ENCODE measurements at places on chromosomes 5 and 9. TPM values are rescaled to one million over a fixed set of nuclear protein-coding genes. Genes with fewer than 3 reads are reported as not detected.

DNA sequence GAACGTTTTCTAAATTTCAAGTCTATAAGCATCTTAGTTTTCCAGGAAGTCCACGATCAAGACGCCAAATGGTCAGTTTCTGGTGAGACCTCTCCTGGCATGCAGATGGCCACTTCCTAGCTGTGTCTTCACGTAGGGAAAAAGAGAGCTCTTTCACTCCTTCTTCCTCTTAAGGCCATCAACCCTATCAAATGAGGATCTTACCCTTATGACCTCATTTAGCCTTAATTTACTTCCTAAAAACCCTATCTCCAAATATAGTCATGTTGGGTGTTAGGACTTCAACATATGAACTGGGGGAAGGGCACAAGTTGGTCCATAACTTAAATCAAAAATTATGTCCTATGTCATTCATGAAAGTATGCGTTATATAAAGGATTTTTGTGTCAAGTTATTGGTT, 229.5 kb downstream of the ARL15 start:
- no peak for DNase-seq

GRCh38 chr9:136531186-136531903, 14.5 kb downstream of the NOTCH1 start:
- no peak for DNase-seq

- DNase-seq = no peak
Measured at GRCh38 chr5:152104211-152104610, 179.6 kb upstream of the GLRA1 start.

DNA sequence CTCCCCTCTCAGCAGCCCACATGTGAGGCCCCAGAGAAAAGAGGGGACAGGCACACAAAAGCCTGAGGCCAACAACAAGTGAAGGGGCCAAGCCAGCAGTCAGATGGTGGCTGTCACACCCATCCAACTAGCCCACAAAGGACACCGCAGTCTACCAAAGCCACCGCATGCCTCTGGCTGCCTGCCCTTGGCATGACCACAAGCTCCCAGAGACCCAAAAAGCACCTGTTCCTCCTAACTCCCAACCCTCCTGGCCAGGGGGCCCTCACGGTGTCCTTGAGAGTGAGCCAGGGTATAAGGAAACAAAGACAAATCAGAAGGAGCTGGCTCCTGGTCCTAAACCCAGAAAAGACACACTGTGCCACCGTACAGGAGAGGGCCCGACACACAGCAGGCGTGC, 77.8 kb upstream of the LRRTM2 start:
- no peak for DNase-seq

DNA sequence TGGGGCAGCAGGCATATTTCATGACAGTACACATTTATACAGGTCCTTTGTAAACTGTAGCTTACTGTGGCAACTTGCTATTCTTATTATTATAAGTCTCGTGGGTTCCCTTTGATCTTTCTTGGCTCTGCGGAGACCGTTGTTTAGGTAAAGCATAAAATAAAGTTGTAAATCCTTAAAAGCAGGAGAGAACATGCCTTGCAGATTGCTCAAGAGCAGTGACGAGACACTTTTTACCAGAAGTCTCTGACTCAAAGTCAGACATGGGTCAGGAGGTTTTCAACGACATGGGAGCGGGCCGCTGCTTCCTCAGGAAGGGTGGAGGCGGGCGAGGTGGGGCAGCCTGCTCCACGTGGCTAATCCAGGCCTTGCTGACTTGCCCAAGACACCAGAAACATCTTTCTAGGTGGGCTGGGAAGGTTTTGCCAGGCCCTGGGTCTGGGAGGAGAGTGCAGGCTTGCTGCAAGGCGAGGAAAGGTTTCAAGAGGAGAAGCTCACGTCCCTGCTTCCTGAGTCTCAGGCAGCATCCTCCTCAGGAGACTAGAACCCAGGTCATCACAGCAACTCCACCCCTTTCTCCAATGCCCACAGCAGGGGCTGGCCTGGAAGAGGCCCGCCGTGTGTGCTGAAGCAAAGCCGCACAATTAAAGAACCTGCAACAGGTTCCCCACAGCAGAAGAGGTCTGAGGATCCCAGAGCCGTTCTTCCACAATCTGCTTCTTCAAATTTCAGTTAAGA, 6.5 kb downstream of the TBC1D2 start:
- DNase-seq = no peak

GRCh38 chr5:115374057-115374775, 77.8 kb upstream of the CCDC112 start:
- DNase-seq = no peak

- no peak for DNase-seq
Measured at GRCh38 chr9:2023532-2023931, 8.4 kb downstream of the SMARCA2 start.

DNA sequence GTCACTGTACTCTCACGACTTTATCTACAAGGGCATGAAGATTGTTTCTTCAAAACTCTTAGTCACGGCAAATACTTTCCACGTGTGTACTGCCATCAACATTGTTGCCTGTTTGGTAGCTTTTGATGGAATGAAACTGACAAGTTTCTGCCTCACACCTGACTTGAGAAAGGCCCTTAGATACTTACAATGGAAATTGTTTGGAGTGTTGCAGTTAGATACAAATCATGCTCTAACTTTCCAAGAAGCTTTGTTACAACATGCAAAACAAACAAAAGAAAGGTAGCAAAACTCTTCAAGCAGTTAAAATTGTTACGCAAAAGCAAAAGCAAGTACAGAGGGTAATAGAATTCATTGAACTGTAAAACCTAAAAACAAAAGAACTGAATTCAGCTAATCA, 91.1 kb upstream of the TLE4 start:
- no peak for DNase-seq

- DNase-seq = no peak
Measured at GRCh38 chr5:124654418-124654817, 92.0 kb downstream of the ZNF608 start.

- DNase-seq = no peak
Measured at GRCh38 chr5:125411744-125412560, 665.5 kb upstream of the ZNF608 start.

DNA sequence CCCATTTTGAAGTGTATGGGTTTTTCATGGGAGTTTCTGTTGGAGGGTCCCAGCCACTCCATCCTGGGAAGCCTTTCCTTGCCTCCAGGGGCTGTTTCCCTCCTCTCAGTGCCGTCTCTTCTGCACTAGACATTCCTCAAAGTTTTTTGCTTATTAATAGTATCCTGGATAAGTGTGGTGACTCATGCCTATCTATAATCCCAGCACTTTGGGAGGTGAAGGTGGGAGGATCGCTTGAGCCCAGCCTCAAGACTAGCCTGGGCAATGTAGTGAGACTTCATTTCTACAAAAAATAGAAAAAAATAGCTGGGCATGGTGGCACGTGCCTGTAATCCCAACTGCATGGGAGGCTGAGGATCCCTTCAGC, 43.1 kb downstream of the RALGPS1 start:
- DNase-seq = no peak

DNA sequence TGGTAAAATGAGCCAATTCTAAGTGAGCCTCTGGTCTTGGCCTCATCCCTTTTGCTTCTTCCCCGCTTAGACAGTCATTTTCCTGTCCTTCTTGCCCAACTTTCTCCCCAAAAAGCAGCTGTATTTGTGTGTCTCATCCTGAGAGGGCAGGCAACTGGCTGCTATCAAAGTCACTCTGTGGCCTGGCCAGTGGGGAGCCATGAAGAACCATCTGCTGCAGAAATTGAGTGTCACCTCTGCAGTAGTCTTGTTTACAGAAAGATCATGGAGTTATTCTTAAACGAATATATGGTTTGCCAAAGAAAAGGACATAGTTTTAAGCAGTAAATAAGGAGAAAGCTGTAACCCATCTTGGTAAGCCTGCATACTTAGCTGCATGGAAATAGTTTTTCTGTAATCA, 233.6 kb upstream of the ELAVL2 start:
- no peak for DNase-seq

DNA sequence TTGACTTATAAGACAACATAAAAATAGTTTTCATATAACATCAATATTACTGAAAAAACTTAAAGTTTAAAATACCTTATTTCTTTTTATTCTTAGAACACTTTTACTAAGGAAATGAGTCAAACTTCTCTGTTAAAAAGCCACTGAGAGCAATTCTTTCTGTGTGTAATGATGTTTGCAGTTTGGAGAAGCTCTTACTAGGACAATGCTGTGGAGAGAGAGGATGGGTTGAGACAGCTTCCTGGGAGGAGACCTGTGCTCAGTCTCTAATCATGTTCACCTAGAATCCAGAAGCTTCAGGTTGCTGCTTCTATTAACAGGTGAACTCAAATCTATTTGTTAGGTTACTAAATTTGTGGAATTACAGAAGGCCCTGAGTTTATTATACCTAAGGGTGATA, 198.5 kb downstream of the DNAH5 start:
- DNase-seq = no peak

DNA sequence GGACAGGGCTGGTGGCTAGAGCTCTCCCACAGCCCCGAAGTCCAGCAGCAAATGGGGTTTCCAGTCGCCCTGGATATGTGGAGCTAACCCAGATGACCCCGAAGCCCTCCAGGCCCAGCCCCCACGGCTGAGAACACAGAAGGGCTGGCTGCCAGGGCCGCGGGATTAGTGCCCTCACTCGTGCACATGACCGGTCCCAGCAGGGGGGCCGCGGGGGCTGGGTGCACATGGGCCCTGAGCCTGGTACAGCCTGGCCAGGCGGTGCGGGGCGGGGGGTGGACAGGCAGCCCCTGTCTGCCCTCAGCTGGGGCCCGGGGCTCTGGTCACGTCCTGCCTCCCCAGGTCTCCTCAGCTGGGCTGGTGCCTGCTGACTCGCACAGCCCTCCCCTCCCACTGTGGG, 5.9 kb downstream of the SSNA1 start:
- no peak for DNase-seq

DNA sequence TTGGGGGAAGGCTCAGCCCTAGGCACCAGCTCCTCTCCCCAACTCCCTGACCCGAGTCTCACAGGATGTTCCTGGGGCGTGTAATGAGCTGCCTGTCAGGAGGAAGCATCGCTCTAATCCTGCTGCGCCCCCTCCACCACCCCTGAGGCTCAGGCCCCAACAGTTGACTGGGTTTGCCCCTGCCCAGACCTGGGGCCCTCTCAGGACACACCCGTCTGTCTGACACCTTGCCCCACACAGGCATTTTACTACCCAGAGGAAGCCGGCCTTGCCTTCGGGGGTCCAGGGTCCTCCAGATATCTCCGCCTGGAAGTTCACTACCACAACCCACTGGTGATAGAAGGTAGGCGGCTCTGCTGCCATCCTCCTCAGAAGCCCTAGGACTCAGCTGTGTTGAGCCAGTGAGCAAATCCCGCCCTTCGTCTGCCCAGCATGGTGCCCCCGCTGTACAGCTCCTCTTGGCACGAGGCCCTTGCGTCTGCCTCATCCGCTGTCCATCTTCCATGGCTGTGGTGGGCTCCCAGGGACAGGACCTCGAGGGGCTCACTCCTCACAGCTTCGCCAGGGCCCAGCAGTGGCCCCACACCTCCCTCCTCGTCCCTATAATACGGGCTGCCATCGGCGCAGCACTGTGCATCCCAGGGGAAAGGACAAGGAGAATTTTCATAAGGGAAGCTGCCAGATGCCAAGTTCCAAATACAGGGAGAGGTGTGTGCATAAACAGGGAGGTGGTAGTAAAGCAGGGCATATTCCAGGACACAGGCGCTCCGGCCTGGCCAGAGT, 8.0 kb downstream of the DBH start:
- DNase-seq = no peak

- DNase-seq = no peak
Measured at GRCh38 chr5:37543216-37543615, 164.1 kb downstream of the WDR70 start.

- DNase-seq = no peak
Measured at GRCh38 chr9:35277628-35278359, 116.0 kb downstream of the UNC13B start.

- peak; percentile 67 for DNase-seq
Measured at GRCh38 chr9:37747271-37747753, 6.3 kb upstream of the TRMT10B start.

GRCh38 chr5:93741136-93741811, at the start of gene POU5F2:
Gene POU5F2 (minus strand): TSS chr5:93741600. CDS start chr5:93741563, 37 bp downstream.
- no peak for DNase-seq

GRCh38 chr5:122093415-122094180, 15.5 kb upstream of the LOX start:
- no peak for DNase-seq

DNA sequence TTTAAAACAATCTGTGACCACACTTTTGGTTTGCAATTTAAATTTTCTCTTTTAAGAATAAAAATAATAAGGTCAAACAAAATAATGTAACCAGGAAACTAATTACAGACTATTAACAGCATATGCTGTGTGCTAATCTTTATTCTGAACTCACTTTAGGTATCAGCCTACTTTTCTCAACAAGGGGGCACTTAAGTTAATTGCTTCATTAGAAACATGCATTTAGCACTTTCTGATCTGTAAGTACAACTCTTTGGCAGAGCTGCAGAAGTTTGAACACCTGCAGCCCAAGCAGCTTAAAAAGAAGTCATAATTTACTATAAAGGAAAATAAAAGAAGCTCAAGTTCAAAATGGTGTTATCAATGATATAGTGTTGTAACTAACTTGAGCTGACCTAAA, 21.7 kb downstream of the XRCC4 start:
- DNase-seq = no peak

- no peak for DNase-seq
Measured at GRCh38 chr9:79592726-79593493, 21.1 kb downstream of the TLE4 start.

- no peak for DNase-seq
Measured at GRCh38 chr9:84811072-84811750, 141.7 kb downstream of the NTRK2 start.

- DNase-seq = no peak
Measured at GRCh38 chr9:33082128-33082527, 5.7 kb upstream of the SMU1 start.

DNA sequence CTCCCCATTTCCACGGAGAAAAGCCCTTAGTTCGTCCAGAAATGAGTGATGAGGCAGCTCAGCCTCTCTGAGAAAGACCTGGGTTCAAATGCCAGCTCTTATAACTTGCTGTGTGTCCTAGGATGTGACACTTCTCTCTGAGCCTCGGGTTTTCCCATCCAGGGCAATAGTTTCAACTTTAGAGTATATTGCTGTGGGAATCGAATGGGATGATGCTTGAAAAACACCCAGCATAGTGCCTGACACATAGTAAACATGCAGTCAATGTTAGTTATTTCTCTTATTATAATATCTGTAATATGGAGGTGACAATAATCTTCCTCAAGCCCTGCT, 430 bp upstream of the MAPKAP1 start:
- no peak for DNase-seq

DNA sequence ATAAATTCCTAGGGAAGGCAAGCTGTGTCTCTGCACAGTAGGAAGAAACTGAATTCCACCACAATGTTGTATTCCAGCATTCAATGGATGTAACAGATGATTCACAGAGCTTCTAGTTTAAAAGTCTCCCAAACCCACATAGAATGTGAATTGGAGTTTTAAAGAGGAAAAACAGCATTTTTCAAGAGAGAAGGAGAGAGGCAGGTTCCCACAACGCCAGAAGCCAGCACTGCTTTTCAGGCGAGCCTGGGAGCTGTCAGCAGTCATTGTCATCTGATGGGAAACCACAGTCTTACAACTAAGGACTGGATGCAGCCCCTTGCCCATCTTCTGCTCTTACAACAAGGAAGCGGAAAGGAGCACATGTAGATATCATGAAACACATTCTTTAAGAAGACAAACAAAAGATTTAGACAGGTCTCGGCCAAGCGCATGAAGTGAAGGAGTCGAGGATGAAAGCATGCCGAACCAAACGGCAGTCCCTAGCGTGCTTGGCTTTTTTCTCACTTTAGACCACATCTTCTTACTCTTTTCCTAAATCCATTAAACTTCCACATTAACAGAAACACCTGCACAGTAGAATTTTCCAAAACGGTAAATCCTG, 638 bp downstream of the DIRAS2 start:
- no peak for DNase-seq

The PDZD2 gene
- total RNA-seq = 71.1 TPM

The SLC6A19 gene
- total RNA-seq = not detected

The WWC1 gene
- 1.1 TPM for total RNA-seq

The GFPT2 gene
- total RNA-seq = 10.1 TPM

The FAM170A gene
- 0.23 TPM for total RNA-seq

The SEMA4D gene
- total RNA-seq = 14.8 TPM

The PDLIM4 gene
- 8.5 TPM for total RNA-seq
